Upper lobe of right lung (tissue), 1 donor: ENCODE measurements at places on chromosomes 7 and 10. TPM values are rescaled to one million over a fixed set of nuclear protein-coding genes. Genes with fewer than 3 reads are reported as not detected.

GRCh38 chr10:122186816-122187810, 84.0 kb upstream of the BTBD16 start:
- DNase-seq = no peak

Gene ZNF117
- 18.7 TPM for total RNA-seq

- no peak for DNase-seq
Measured at GRCh38 chr10:5468262-5469106, 30.9 kb downstream of the CALML5 start.

Gene PRKAR1B
- total RNA-seq = 25.7 TPM

Gene CYREN
- total RNA-seq = 39.3 TPM

- no peak for DNase-seq
Measured at GRCh38 chr7:38318241-38318640, 44.8 kb upstream of the TARP start.

Gene OPN4
- not detected for total RNA-seq

Gene TMEM196
- total RNA-seq = not detected

DNA sequence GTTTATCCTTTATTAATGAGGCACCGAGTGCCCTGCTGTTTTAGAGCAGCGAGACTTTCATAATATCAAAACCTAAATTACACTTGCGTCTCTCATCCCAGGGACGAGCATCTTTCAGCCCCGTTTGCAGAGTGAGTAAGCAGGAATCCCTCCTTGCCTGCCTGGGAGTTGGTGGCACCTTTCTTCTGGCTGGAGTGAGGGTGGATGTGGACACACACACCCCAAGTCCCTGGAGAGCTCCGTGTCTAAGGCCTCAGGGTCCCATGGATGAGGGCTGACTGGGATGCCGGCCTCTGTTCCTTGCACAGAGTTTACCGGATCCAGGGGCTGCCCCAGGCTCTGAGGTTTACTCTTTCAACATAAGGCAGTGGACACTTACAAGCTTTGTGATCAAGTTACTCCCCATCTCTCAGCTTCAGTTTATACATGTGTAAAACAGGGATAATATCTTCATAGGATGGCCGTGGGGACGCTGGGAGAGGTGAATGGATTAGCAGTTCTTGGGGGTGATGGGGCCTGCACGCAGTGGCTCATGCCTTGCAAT, 24.5 kb downstream of the POLL start:
- no peak for DNase-seq

GRCh38 chr10:59868696-59869593, 37.4 kb downstream of the CCDC6 start:
- DNase-seq = no peak
